Posterior vena cava (tissue), 2 donors: ENCODE measurements at places on chromosomes 2 and 18. TPM values are rescaled to one million over a fixed set of nuclear protein-coding genes. Genes with fewer than 3 reads are reported as not detected.
A peak's percentile ranks its signal among the peaks of the same experiment; 100 is the strongest.

Gene ALLC
- not detected for total RNA-seq

DNA sequence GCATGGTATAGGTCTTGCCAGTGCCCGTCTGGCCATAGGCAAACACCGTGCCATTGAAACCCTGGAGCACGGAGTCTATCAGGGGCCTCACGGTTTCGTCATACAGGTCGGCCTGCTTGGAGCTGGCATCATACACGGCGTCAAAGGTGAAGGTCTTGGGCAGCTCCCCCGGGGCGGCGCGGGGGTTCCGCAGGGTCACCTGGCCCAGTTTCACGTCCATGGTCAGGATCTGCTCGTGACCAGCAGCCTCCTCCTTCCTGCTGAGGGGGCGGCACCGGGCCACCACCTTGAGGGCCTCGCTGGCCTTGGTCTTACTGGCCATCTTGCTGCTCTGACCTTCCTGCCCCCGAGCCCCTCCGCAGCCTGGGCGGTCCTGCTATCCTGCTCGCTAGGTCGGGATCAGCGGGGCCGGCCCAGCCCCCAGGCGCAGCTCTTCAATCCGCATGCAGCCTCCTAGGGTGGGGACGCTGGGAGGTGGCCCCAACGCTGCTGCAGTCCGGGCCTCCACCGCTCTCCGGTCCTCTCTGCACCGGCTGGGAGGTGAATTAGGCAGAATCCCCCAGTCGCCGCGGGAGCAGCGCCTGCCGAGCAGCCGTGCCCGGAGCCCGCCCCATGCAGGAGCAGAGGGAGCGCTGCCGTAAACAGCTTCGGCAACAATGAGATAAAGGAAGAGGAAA is 563 bp downstream of the KIF3C start:
- DNase-seq: peak; percentile 79

Gene IRS1
- total RNA-seq: 10.8 TPM

Gene RTKN
- 16.8 TPM for total RNA-seq

GRCh38 chr18:48409591-48410094 is 460 bp upstream of the ZBTB7C start:
- DNase-seq: no peak

DNA sequence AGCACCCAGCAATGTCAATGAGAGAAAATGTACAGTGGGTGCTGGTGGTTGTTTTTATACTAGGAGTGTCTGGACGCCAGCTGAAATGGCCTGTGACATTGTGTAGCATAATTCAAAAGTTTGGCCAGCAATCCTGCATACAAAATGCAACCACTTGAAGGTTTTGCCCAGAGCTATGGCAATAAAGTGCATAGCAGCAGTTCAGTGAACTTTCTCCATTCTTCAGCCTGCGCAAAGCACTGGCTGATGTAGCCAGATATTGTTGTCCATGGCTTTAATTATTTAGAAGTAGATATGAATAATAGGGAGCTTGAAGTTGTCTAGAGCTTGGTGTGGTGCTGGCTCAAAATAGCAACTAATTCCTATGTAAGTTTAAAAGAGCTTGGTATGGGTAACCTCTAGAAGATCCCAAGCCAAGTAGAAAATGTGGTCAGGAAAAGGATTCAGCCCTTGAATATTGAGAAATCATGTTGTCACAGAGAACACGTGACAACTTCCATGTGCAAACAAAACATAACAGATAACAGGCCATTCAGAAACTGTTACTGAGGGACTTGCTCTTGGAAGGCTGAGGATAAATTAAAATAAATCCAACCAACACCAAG is 33.3 kb upstream of the PGAP1 start:
- DNase-seq: no peak

GRCh38 chr2:190177249-190178040 is 114.9 kb upstream of the MSTN start:
- DNase-seq: no peak

Gene SAG
- not detected for total RNA-seq

Gene SIGLEC15
- total RNA-seq: 0.46 TPM

GRCh38 chr18:48813321-48813720 is 137.4 kb downstream of the SMAD7 start:
- no peak for DNase-seq

GRCh38 chr2:29469516-29469915 is 354.3 kb downstream of the CLIP4 start:
- no peak for DNase-seq

- DNase-seq: no peak
Observed at GRCh38 chr2:16123856-16124780, 183.8 kb downstream of the MYCN start.

Gene FLACC1
- total RNA-seq: 4.3 TPM
